Epithelial cell of esophagus (primary cell): ENCODE measurements at places on chromosomes 7 and 10.

DNA sequence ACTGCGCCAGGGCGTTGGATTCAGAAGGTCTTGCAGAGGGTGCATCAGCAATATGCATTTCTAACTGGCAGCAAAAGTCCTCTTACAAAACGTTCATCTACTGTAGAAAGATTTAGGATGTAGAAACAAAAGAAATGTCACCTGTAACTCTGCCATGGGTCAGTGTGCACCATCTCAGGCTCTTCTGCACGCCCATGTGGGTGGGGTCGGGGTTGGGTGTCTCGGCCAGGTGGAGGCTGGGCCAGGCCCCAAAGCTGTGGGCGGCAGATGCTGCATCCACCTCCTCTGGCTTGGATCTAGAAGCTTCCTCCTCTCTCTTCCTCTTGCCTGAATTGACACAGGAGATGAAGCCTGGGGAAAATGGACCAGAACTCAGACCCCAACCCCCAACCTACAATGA, 111.3 kb upstream of the PPP2R2D start:
- no peak for DNase-seq

DNA sequence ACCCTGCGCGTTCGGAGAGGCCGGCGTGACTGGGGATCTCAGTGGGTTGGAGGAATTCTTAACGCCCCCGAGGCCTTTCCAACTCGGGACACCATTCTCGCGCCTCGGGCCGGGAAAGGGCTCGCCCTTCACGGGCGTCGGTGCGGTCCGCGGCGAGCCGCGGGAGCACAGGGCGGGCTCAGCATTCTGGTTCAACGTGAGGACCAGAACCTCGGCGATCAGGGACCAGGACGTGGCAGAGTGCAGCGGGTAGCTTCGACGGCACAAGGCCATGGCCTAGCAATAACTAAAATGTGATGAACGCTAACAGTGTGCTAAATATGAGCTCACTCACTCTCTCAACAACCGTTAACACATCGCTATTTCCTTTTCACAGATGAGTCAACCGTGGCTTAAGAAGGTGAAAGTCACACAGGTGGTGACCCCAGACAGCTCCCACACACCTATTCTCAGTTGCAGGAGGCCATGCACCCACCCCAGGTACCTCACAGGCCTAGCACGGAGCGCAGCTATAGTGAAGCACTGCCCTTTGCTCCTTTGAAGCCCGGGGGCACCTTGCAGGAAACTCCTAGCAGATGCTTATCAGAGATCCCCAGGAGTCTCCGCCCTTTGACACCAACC, 4.5 kb upstream of the EMX2 start:
- peak; percentile 30 for DNase-seq

- DNase-seq: no peak
These were observed 205.9 kb upstream of the SEMA3D start for GRCh38 chr7:85392789-85393188.

- DNase-seq: peak; percentile 10
These were observed 237.8 kb downstream of the SEMA3D start for GRCh38 chr7:84949067-84949466.

- DNase-seq: no peak
These were observed 56.7 kb downstream of the LRRC4 start for GRCh38 chr7:127974446-127975035.

- peak; percentile 33 for DNase-seq
These were observed 7.5 kb downstream of the ASB4 start for GRCh38 chr7:95493247-95493646.

- DNase-seq: no peak
These were observed 34.1 kb downstream of the PTPRE start for GRCh38 chr10:127940866-127941640.

DNA sequence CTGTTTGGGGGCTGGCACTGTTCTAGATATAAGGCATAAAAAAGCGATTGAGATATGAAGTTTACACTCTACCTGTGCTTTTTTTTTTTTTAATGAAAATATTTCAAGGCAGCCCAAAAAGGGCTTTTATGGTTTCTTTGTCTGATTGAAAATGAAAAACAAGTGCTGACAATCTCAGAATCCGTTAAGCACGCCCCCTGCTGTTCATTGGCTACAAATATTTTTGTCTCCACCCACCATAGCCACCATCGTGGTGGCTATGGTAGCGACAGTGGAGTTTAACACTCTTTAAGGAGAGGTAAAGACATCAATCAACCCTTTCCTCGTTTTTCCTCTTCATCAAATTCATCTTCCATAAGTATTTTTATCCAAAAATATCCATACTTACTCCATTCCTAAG, 94.2 kb downstream of the CD36 start:
- DNase-seq: peak; percentile 18

DNA sequence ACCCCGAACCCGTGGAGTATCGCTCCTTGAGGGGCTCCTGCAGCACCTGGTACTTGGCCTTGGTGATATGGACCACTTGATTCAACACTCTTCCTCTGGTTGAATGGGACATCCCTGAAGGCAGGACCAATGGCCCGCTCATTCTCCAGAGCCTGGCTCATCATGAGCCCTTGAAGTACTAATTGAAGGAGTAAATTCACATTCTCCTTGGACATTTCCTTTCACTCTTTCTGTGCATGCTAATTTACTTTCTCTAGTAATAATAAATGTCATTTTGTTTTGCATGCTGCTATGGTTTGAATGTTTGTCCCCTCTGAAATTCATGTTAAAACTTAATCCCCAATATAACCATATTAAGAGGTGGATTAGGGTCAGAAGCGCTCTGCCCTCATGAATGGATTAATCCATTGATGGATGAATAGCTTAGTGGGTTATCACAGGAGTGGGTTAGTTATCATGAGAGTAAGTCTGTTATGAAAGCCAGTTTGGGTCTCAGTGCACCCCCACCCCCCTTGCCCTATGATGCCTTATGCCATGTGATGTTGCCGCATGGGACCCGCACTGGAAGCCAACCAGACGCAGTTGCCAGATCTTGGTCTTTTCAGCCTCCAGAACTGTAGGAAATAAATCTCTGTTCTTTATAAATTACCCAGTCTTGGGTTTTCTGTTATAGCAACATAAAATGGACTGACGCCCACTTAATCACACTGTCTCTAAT, 23.8 kb downstream of the FGFBP3 start:
- no peak for DNase-seq

DNA sequence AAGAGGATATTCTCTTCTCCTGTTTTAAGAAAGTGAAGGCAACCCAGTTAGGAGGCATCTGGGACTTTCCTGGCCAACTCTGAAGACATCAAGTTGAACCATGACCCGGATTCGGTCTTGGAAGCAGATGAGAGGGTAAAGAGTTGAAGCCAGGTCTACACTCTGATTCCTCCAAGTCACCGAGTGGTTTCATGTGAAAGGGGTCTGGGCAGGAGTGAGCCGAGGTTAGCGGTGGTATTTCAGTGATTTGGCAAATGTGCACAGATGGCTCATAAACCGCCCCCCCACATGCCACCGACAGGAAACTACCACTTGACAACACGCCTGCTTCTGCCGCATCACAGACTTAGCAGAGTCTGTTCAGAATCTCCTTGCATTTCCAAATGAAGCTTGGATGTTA, 11.4 kb upstream of the REPIN1 start:
- no peak for DNase-seq

DNA sequence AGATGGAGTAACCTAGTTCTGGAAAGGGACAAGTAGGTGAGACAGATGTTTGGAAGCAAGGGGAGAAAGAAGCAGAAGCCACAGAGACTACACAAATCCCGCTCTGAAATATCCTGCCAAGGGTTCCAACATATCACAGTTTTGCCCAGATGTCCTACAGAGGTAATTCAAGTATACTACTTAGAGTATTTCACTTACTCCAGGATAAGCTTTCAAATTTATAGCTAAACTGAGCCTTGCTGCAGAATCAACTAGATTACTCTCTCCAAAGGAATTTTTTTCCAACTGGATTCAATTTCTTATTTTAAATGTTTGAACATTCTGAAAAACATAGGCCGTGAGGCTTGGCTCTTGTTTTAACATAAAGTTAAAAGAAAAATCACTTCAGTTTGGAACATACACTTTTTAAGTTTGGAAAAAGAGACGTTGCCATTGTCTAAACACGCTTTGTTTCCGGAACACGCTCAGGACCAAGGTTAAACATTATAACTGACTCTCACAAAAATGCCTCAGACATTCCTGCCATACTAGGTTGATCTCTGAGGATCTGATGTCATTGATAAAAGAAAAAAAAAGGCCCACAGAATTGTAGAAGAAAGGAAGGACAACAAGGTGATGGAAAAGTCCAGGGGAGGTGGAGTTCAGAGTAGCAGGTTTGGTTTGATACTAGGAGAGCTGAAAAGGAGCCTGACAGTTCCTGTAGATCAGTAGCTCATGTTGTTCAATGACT, 74.8 kb downstream of the FAM185A start:
- DNase-seq: no peak

GRCh38 chr7:47088329-47089067, 493.4 kb downstream of the TNS3 start:
- peak; percentile 48 for DNase-seq

- no peak for DNase-seq
These were observed 18.9 kb downstream of the PODXL start for GRCh38 chr7:131537571-131537978.

DNA sequence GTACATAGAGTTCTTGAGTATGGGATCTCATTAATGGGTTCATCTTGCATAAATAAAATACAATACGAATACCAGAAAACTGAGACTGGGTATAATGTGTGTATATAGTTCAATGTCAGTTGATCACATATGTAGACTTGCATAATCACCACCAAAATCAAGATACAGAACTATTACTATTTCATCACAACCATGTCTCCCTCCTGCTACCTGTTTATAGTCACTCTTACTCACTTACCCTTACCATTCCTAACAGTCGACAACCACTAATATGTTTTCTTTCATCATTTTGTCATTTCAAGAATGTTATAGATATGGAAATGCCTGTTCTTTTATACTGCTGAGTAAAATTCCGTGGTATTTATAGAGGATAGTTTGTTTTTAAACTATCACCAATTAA, 416.1 kb upstream of the CNTNAP2 start:
- DNase-seq: no peak

- no peak for DNase-seq
These were observed 4.9 kb upstream of the DNTT start for GRCh38 chr10:96299383-96299782.

DNA sequence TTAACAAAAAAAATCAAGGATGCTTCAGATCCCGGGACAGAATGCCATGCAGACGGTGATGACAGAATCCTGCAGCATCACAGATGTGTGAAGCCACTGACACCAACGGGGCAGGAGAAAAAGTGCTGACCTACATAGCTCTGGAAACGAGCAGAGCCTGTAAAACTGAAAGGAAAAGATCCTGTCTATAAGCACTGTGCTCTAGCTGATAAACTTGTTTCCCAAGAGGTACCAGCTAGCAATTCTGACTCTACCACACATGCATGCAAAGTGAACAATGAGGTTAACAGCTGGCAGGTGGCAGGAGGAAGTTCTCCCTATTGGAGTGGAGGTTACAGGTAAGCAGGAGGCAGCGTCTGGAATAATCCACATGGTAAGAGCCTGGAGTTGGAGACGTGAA, 75.6 kb downstream of the PTPRN2 start:
- DNase-seq: no peak

DNA sequence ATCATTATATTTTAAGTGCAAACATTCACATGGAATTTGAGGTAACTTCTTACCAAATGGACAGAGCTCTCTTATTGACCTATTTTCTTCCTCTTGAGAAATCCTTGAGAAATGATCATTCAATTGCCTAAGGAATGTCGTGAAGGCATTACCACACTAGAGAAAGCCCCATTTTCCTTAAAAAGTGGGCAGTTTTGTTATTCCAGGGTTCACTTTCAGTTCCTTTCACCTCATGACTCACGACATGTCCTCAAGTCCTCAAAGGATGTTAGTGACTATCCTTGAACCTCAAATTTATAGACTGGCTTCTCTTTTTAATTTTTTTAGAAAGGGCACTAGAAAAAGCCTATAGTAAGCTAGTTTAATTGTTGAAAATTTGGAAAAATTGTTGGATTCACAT, 40.4 kb upstream of the SMIM30 start:
- no peak for DNase-seq

DNA sequence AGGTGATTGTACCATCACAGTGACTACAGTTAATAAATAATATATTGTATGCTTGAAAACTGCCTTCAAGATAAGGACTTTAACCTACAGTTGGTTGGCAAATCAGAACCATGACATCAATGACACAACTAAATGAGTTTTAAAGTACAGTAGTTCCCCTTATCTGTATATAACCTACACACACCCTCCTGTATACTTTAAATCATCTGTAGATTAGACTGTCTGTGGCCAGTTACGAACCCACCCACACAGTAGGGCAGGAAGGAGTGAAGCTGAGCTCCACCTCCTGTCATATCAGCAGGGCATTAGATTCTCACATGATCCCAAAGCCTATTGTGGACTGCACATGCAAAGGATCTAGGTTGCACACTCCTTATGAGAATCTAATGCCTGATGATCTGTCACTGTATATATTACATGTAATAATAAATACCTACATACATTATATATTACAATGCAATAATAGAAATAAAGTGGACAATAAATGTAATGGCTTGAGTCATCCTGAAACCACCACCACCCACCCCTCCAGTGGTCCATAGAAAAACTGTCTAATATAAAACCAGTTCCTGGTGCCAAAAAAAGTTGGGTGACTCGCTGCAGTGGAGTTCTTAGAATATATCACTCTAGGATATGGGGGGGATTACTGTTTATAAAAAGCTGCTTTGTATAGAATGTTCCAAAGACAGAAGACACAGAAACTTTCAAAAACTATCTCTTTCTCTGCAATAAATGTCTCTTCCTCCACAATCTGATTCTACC, 5.6 kb downstream of the TPK1 start:
- no peak for DNase-seq

DNA sequence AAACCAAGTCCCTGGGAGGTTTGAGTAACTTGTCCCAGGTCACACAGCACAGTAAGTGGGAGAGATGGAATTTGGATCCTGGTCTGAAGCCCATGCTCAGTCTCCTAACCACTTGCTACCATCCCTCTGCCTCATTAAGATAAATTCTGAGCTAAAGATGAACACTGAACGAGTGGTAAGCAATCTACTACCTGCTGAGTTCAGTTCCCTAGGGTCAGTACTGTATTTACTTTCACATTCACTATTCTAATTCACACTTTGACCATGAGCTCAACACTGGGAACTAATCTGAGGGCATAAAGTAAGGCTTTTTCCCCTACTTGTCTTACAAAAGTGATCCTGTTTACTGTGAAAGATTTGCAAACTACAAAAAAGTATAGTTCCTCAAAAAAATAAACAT, 2.4 kb downstream of the UROS start:
- no peak for DNase-seq

DNA sequence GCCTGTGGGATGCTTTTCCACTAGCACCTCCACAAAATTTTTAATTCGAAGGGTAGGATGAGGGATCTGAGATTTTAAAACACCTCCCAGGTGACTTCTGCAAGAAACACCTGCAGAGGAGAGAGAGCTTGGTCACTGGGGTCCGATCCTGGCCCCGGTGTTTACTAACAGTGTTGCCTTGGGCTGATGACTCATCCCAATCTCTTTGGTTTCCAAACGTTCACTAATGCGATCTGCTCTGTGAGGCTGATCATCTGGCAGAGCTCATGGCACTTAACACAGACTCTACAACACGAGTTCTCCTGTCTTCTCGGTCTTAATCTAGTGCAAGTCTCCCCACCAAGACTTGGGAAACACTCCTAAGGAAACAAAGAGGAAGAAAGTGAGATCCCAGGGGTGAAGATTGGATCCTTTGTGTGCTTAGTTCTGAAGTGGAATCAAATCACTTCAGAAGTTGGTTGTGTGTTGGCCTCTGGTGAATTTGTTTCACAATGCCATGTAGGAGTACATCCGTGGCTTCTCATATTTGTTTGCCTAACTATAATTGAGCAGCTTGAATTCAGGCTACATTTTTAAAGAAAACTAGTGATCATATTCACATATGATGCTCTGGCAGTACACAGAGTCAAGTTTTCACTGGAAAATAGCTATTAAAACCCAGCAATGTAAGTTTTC, 407.9 kb downstream of the NRG3 start:
- no peak for DNase-seq
